ENCODE measurements at places on chromosomes 13 and 19.
A peak's percentile ranks its signal among the peaks of the same experiment; 100 is the strongest.

GRCh38 chr19:1025960-1026782, at the start of gene CNN2:
TSS of gene CNN2 (plus strand) at chr19:1026608. CDS start at chr19:1026662, 54 bp downstream.
- DNase-seq, result peak; percentile 82

GRCh38 chr19:16003391-16003790, 54.6 kb downstream of the OR10H4 start:
- DNase-seq, result no peak

- peak; percentile 85 for DNase-seq
Measured at GRCh38 chr13:30026093-30026492, 175.7 kb upstream of the UBL3 start.

DNA sequence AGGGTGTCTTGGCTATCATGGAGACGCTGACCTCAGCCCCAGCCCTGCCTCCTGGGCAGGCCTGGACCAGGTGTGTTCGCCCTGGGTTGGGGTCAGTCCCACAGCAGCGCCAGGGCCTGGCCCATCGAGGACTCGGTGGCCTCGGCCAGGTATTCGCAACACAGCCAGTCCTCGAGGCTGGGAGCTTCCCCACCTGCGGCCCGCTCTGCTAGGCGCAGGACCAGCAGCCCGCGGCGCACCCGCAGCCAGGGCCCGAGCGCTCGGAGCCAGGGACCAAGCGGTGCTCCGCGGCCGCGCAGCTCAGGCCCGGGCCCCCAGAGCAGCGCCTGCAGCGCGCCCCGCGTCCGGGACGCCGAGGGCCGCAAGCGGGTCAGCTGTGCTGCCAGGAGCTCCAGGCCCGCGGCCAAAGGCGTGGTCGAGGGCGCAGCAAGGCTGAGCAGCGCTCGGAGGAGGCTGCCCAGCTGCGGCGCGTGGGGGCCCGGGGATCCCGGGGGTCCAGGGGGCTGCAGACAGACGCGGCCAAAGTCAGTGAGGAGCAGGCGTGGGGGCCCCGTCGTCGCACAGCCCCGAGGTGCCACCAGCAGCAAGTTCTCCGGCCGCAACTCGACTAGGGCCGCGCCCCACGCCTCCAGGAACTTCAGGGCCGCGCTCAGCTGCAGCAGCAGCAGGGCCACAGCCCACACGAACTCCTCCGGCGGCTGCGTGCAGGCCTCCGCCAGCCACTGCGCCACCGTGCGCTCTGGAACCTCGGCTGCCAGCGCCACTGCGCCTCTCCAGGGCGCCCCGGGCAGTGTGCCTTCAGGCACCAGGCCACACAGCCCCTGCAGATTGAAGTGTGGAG, 6.2 kb downstream of the PEAK3 start:
- no peak for DNase-seq

- peak; percentile 93 for DNase-seq
Measured at GRCh38 chr13:23509781-23510543, 60.2 kb upstream of the TNFRSF19 start.

DNA sequence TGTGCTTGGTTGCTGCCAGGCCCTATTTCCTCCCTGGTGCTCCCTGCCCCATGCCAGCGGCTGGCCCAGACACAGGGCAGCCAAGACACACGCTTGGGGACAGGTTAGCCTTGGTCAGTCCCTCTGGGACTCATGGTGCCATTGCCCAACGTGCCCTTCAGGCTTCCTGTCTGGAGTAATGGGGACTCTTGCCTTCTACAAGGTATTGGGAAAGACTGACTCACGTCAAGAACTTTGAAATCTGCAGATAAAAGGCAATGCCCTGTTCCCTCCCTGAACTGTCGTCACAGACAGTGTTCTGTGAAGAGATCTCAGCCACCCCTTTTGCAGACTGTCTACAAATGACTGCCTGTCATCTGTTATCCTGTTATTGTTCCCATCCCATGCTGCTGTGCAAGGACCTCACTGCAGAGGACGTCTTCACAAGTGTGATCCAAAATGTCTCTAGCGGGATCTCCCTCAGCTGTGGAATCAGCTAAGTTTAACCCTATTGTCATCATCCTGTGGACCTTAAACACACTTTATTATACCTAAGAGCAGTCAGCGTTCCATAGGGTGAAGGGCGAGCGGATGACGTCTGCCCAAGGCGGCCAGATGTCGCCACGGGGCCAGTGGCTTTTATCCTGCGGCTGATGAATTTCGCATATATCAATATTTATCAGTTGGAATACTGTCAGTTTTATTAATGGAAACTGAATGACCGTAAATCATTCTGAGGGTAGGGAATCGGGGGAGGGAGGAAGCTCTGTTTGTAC, 59.0 kb downstream of the GSX1 start:
- DNase-seq, result no peak

DNA sequence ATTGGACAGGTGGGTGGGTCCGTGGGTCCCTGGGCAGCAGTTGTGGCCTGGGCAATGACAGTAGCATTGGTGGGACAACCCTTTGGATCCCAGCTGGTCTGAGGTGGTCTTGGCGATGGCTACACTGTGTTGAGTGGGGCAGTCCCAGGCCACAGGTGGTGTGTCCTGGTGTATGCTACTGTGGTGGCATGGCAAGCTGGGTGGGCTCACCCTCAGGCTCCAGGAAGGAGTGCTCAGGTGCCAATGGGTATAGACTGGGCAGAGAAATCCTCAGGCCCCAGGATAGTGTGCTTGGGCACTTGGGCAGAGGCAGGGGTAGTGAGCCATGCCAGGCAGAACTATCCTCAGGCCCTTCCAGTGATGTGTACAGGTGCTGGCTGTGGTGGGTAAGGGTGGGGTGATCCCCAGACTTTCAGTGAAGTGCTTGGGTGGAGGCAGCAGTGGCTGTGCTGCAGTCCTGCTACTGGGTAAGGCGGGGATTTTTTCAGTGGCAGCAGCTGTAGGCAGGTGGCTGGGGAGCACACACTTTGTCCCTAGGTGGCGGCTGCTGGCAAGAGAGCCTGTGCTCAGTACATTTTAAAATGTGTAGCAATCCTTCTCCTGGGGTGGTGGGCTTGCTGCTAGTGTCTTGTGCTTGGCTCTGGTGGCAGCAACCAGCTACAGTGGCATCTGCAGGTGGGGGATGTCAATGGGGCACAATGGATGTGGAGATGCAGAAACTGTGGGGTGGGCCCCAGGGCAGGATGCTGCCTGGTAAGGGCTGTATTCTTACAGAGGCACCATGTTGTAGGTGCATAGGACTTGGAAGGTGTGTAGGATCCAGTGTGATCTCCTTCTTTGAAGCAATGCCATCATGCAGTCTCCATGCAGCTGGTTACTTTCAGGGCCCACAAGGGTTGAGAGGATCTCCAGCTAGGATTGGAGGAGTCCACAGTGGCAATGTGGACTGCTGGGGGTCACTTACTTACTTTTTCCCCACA, 64.9 kb downstream of the DNAJC3 start:
- no peak for DNase-seq

DNA sequence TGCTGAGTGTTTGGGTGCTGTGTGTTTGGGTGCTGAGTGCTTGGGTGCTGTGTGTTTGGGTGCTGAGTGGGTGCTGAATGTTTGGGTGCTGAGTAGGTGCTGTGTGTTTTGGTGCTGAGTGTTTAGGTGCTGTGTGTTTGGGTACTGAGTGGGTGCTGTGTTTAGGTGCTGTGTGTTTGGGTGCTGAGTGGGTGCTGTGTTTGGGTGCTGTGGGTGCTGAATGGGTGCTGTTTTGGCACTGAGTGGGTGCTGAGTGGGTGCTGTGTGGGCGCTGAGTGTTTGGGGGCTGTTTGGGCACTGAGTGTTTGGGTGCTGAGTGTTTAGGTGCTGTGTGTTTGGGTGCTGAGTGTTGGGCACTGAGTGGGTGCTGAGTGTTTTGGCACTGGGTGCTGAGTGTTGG, 48.5 kb upstream of the F7 start:
- DNase-seq, result no peak

- peak; percentile 91 for DNase-seq
Measured at GRCh38 chr13:60590800-60591747, 194.1 kb downstream of the TDRD3 start.

DNA sequence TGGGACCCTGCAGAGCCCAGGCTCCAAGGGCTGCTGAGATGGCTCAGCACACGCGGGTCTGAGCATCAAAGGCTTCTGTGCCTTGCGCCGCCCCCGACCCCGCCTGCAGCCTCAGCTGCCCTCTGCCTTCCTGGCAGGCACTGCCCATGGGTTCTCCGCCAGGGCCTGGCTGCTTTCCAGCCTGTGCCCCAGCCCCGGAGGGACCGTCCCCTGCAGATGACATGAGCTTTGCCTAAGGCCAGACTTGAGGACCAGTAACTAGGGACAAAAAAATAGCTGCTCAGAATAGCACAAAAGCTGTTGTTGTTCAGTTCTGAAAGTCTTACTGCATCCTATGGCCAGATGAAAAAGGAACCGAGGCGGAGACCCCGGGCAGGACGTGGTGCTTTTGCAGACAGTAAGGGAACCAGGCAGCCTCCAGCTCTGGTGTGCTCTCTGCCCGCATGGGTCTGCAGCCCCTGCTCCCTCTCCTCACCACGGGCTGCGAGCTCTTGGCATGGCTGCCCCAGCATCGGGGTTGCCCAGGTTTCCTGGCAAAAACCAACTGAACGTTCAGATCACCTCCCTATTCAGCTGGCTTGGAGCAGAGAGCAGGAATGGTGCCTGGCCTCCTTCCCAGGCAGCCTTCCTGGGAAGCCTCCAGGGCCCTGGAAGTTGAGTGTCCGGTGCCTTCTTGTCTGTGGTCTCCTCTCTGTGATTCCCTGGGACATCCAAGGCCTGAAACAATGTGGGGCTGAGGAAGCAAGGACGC, 12.5 kb upstream of the CFAP97D2 start:
- DNase-seq, result no peak

GRCh38 chr13:23289917-23290357, 109.2 kb downstream of the SGCG start:
- DNase-seq, result peak; percentile 70

- no peak for DNase-seq
Measured at GRCh38 chr13:51237386-51237785, 15.2 kb downstream of the FAM124A start.

GRCh38 chr19:4800591-4801081, 9.1 kb downstream of the FEM1A start:
- DNase-seq, result no peak

- DNase-seq, result no peak
Measured at GRCh38 chr13:46628622-46629365, 75.8 kb downstream of the LRCH1 start.

- DNase-seq, result peak; percentile 80
Measured at GRCh38 chr19:17097593-17098126, 22.1 kb downstream of the MYO9B start.

- peak; percentile 15 for DNase-seq
Measured at GRCh38 chr19:15108145-15108844, 1.1 kb downstream of the SYDE1 start.

GRCh38 chr19:34345947-34346351, 19.0 kb upstream of the GPI start:
- peak; percentile 79 for DNase-seq

DNA sequence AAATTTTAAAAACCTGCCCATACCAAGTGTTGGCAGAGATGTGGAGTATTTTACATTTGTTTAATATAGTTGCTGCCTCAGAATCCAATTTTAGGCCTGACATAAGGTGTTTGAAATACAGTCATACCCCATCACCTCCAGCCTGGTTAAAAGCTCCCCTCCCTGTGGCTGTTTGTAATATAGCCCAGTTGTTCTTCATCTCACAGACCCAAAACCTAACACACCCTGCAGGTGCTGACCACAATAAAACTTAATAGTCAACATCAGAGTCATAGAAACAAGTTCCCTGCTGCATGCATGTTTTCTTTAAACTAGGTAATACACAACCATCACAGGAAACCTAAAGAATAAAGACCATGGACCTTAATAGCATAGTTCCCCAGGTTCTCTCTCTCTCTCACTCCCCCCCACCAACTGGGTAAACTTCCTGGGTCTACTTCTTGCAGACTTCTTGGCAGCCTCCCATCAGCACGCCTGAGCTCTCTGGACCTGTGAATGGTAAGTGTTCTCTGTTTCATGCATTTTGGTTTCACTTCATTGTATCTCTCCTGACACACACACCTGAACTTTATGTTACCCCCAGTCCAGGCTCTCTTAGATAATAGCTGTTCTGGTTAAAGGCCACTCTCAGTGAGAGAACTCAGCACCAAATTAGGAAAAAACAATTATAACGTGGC, 1369.9 kb downstream of the EFNB2 start:
- DNase-seq, result no peak

GRCh38 chr19:14575428-14575980, 3.6 kb upstream of the NDUFB7 start:
- no peak for DNase-seq

GRCh38 chr19:11465600-11465999, 15.2 kb downstream of the ELAVL3 start:
- no peak for DNase-seq

GRCh38 chr13:44543369-44543768, 32.8 kb downstream of the TSC22D1 start:
- no peak for DNase-seq

GRCh38 chr13:44796597-44797490, 192.4 kb downstream of the NUFIP1 start:
- no peak for DNase-seq

- no peak for DNase-seq
Measured at GRCh38 chr13:74217811-74218210, 83.6 kb upstream of the KLF12 start.

- no peak for DNase-seq
Measured at GRCh38 chr19:1577929-1578618, 9.9 kb upstream of the MEX3D start.

DNA sequence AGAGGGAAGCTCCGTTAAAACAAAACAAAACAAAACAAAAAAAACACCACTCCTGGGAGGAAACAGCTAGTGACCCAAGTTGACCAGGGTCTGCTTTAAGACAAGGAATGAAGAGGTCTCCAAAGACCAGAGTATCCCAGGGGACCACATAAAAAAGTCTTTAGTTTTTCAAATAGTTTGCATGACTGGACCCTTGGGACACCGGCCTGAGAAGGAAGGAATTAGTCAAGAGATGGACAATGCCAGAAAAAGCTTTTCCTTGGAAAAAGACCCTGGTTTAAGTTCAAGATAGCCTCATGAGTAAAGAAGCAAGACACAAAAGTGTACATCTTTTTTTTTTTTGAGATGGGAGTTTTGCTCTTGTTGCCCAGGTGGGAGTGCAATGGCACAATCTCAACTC, 12.5 kb upstream of the PNMA8B start:
- DNase-seq, result no peak

- DNase-seq, result no peak
Measured at GRCh38 chr19:13827656-13828055, 32.4 kb downstream of the ZSWIM4 start.

DNA sequence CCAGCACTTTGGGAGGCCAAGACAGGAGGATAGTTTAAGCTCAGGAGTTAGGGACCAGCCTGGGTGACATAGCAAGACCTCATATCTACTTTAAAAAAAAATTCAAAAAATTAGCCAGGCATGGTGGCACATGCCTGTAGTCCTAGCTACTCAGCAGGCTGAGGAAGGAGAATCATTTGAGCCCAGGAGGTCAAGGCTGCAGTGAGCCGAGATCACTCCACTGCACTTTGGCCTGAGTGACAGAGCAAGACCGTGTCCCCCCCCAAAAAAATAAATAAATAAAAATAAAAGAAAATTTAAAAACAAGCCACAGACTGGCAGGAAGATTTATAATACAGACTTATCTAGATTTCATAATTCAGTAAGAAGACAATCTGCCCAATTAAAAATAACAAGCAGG, 14.8 kb downstream of the PSPC1 start:
- no peak for DNase-seq

DNA sequence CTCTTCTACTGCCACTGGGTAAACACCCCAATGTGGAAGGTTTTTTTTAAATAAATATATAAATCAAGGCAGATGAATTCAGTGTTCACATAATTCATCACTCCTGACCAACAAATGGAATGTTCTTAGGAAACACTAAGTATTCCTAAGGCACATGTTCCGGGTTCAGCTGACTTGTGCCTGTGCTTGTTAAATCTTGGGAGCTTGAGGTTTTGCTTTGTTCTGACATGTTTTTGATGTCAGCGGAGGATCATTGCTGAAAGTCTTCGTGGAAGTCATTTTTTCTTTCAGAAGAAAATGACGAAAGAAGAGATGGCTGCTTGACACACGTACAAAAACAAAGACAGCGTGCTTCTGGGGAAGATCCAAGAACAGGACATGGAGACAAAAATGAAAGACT, 185.8 kb downstream of the MZT1 start:
- no peak for DNase-seq
